Activated CD8-positive, alpha-beta T cell treated with anti-CD3 and anti-CD28 coated beads for 36 hours (primary cell): ENCODE measurements at places on chromosomes 7 and 10. TPM values are rescaled to one million over a fixed set of nuclear protein-coding genes. Genes with fewer than 3 reads are reported as not detected.

- DNase-seq, result no peak
Measured at GRCh38 chr7:27132978-27133377, 2.4 kb upstream of the HOXA4 start.

DNA sequence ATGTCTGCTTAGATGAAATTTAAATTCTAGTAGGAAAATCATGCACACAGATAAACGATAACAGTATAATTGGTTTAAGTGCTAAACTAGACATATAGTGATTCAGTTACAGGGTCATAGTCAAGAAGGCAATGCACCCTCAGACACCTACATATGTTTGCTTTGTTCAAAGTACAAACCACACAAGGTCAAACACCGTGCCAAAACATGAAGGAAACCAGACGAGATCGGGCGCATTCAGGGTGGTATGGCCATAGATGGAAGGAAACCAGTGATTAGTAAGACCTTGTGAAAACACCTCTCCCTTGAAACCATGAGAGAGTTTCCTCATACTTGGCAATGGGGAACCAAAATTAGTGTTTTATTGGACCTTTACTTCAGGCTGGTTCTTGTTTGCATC, 906.9 kb downstream of the PCDH15 start:
- DNase-seq, result no peak

DNA sequence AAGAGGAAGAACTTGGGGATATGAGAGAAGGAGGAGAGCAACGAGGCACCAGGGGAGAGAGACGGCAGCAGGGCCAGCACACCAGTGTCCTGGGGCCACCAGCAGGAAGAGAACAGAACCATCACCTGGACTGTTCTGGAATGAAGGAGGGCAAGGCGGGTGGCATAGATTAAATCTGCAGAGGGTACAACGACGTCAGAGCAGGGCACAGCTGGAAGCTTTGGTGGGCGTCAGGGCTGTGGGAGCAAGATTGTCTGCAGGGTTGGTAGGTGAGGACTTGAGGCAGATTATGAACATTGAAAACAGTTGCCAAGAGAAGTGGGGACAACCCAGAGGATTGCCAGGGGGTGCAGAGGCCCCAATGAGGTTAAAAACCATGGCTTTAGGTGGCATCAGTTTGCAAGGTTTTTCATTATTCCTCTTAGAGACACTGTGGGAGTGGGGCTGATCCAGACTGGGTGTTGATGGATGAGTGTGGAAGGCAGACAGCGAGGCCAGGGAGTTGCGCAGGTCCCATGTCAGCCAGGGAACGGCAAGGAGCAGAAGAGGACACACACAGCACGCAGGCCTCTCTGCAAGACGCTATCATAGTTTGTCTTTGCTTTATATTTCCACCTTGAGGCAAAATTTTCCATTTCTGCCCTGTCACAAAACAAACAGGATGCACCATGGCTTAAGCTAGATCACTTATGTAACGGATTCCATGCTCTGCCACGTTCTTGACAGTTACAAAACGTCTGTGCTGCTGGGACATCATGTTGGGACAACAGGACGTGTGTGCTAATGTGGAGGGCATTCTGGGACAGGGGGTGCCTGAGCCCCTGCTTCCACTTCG, 52.5 kb upstream of the LEP start:
- DNase-seq, result no peak

DNA sequence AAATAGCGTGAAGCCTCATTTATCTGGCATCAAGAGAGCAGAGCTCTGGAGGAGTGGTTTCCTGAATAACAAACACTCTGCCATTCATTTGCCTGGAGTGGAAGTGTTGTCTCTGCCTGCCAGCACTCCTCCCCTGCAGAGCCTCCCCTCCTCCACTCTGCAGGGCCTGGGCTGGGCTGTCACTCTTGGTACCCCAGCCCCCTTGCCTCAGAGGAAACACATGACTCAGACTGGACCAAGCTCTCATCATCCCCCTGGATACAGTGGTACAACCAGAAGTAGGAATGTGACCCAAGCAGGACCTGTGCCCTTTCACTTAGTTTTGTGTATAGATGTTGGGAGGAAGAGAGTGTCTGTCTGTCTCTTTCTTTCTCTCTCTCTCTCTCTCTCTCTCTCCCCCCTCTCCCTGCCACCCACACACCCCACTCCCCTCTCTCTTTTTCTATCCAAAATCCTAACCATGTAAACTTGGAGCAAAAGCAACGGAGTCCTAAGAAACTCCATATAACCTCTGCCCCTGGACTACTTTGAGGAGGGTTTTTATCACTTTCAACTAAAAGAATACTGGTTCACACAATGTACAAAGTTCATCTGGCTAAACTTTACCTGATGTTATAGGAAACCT, 43.9 kb downstream of the DOCK4 start:
- DNase-seq, result no peak

GRCh38 chr7:41478187-41478586, 224.7 kb downstream of the INHBA start:
- DNase-seq, result no peak

The HMX2 gene
- total RNA-seq, result 0.43 TPM
